ENCODE measurements at places on chromosomes 6 and 20.

DNA sequence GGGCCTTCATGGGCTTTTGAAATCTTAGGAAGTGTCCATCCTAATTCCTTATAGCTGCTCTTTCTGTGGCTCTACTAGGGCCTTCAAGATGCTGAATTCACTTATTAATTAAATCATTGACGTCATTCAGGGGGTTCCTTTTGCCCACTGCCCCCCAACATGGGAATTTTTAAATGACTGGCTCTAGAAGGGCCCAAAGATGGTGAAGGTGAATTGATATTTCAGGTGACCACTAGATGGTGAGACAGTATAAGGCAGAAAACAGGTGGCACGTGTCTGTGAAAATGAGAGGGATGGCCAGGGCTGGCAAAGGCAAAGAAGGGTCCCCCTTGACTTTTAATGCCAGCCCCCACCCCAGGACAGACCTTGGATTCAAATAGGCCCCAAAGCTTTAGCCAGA is 11.8 kb downstream of the GNAS start:
- DNase-seq = no peak

DNA sequence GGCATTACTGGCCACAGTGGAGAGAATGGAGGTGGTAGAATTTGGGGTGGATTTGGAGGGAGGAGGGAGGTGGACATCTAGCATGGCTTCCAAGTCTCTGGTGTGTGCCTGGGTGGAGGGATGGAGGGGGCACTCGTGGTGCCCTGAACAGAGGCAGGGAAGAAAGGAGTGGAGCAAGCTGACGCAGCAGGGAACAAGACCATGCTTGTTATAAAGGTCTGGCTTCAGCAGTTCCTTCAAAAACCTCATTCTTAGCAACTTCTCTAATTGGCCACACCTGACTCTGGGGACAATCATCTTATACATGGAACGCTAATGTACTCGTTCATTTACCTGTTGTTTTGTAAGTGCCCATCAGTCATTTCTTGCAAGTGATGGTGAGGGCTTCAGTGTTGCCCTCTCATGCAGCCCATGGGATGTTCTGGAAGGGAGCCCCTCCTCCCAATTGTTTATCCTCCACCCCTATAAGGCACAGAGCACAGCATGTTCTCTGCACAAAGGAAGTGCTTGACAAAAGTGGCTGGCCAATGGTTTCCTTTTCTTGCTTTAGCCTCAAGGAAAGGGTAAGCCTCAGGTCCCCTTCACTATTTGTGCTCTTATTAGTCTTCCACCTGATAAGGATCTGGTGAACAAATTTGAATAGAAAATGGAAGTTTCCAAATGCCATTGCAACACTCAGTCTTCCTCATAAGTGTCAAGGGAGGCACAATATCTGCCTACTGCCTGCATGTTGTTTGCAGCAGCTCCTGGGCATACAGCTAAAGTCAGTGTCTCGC is 39.3 kb downstream of the GFOD1 start:
- DNase-seq = no peak

DNA sequence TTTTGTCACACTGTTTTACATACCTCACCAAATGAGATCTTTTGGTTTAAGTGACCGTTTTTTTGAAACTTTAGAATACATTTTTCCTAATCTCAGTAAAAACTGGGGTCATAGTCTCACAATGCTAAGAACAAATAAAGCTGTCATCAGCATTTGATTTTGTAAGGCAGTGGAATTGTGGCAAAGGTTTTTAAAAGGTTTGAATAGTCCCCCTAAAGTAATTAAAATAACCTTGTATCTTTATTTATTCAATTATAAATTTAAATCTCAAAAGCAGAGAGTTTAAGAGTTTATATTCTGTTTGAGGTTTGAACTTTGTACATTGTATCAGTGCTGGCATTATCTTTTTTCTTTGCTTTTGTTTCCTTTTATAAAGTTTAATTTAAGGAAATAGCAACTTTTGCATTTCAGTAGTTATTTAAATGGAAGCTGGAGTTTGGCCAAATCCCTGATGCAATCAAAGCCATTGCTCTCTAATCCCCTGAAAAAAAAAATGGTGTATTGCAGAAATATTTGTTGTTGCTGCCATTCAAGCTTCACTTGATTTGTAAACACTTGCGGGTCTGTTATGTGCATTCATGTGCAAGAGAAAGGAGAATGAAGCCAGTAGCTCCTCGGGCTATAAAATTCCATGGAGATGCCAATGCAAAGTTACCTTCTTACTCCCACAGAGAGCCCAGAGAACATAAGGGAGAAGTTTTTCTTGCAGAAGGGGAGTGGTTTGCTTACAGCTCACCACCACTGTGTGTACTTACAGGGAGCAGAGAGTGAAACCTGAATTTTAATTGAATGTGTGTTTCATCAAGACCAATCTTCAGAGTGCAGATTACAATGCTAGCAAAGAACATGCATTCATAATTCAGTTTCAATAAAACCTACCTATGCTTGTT is 391.8 kb downstream of the ARHGAP18 start:
- no peak for DNase-seq

DNA sequence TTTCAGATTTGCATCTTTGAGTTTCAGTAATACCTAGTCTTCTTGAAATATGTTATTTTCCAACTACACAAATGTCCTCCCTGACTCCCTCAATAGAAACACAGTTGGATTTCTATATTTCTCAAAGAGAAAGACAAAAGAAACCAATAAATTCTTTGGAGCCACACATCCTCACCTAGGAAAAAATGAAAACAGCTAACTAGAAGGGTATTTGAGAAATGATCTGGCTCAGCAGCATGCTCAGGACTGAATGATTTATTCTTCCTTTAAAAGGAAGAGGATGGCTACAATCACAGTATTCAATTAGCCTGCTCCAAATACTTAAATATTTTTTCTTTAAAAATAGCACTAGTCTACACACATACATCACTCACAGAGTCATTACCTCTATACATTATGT is 196.4 kb upstream of the TENT5A start:
- no peak for DNase-seq

- no peak for DNase-seq
These were observed 4.7 kb downstream of the SLC16A10 start for GRCh38 chr6:111091987-111092386.

DNA sequence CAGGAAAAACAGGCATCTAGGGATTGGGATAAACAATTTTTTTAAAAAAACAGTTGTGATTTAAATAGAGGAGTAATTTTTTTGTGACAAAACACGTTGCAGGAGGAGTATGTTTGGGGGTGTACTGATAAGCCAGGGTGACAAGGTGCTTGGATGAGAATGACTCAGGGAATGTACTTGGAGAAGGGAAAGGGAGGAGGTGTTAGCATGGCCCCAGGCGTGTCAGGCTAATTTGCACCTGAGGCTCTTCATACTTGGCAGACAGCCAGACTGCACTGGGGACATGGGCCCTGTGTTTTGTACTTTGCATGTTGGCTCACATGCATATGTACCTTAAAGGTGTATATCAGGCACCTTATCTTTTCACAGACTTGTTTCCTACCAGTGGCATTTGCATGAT is 22.8 kb downstream of the PANK2 start:
- DNase-seq = no peak

DNA sequence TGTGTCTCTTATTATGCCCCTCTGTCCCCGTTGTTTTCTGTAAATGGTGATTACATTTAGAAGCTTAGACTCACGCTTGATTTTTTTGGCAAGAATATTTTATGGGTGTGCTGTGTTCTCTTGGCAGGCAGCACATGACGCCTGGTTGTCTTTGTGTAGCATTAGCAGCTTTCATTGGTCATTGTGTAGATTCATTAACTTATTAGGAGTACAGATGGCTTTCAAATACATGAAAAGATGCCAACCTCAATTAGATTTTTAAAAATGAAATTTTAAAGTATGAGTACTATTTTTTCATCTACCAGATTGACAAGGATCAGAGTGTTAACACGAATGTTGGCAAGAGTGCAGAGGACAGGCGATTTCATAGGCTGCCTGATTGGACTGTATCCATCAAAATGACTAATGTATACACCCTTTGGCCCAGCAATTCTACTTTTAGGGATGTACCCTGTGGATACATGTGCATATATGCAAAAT is 15.2 kb downstream of the COX4I2 start:
- no peak for DNase-seq
